Dermis blood vessel endothelial cell (primary cell): ENCODE measurements at places on chromosomes 16 and 17. TPM values are rescaled to one million over a fixed set of nuclear protein-coding genes. Genes with fewer than 3 reads are reported as not detected.

The C16orf86 gene
- 3.7 and 3.9 TPM in 2 replicates for total RNA-seq

The TBC1D3C gene
- total RNA-seq = 0.56 TPM in 1 of 2 replicates, not detected in the other

The IGFBP4 gene
- total RNA-seq = 375 and 706 TPM in 2 replicates

The KCNJ12 gene
- total RNA-seq = 0.14 and 0.51 TPM in 2 replicates

The MT1B gene
- total RNA-seq = not detected in 2 replicates

The MYH11 gene
- 0.05 TPM in 1 of 2 replicates, not detected in the other for total RNA-seq

The DLX3 gene
- not detected in 2 replicates for total RNA-seq

The PLA2G15 gene
- 28.6 and 38.9 TPM in 2 replicates for total RNA-seq

The PTX4 gene
- 0.09 TPM in 1 of 2 replicates, not detected in the other for total RNA-seq

The TNS4 gene
- not detected in 2 replicates for total RNA-seq

The HOXB3 gene
- 9.5 and 11.9 TPM in 2 replicates for total RNA-seq

The CCL2 gene
- 84.3 and 218 TPM in 2 replicates for total RNA-seq

The RND2 gene
- 0.14 and 0.17 TPM in 2 replicates for total RNA-seq

The ELMO3 gene
- total RNA-seq = 0.74 and 1.9 TPM in 2 replicates

The EXOC3L1 gene
- 45.8 and 50.7 TPM in 2 replicates for total RNA-seq

The RBFOX1 gene
- total RNA-seq = not detected in 2 replicates

The RAP1GAP2 gene
- total RNA-seq = 3.8 and 4.1 TPM in 2 replicates

The TSPOAP1 gene
- total RNA-seq = under 0.01 and 0.14 TPM in 2 replicates

The MLLT6 gene
- total RNA-seq = 23.9 and 25.9 TPM in 2 replicates

The XAF1 gene
- 9.8 and 13.3 TPM in 2 replicates for total RNA-seq

The GAS2L2 gene
- 0.05 and 0.17 TPM in 2 replicates for total RNA-seq

The CCL18 gene
- total RNA-seq = not detected in 2 replicates

The IL34 gene
- 1.9 and 7.3 TPM in 2 replicates for total RNA-seq

The GCGR gene
- 0.17 TPM in 1 of 2 replicates, not detected in the other for total RNA-seq

The NPIPA8 gene
- not detected in 2 replicates for total RNA-seq

The AHSP gene
- not detected in 2 replicates for total RNA-seq
